ENCODE measurements at places on chromosomes 2 and 18. TPM values are rescaled to one million over a fixed set of nuclear protein-coding genes. Genes with fewer than 3 reads are reported as not detected.

GRCh38 chr2:9174771-9175437 is 31.7 kb upstream of the ASAP2 start:
- H3K4me1 ChIP-seq = peaks cover 11% of the 10 kb centered on the region
- peak; percentile 95 for DNase-seq
- H3K27me3 ChIP-seq = no peaks in the 10 kb centered on the region
- no peak overlapping the region for H3K4me3 ChIP-seq
- H3K27ac ChIP-seq = no peak overlapping the region
- no peaks in the 10 kb centered on the region for H3K36me3 ChIP-seq

DNA sequence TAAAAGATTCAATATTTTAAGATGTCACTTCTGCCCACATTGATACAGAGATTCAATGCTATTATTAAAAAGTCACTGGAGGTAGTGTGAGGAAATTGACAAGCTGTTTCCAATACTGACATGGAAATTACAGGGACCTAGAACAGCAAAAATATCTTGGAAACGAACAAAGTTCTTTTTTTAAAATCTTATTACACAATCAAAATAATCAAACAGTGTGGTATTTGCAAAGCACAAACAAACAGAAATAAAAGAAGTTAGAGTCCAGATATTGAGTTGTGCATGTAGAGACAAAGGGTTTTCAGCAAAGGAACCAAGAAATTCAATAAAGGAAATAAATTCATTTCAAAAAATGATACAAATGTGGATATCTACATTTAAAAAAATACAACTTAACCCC is 369.6 kb downstream of the NCKAP5 start:
- H3K4me1 ChIP-seq = peaks cover 2% of the 10 kb centered on the region
- no peaks in the 10 kb centered on the region for H3K27me3 ChIP-seq
- no peak for DNase-seq
- H3K27ac ChIP-seq = no peak overlapping the region
- no peak overlapping the region for H3K4me3 ChIP-seq

DNA sequence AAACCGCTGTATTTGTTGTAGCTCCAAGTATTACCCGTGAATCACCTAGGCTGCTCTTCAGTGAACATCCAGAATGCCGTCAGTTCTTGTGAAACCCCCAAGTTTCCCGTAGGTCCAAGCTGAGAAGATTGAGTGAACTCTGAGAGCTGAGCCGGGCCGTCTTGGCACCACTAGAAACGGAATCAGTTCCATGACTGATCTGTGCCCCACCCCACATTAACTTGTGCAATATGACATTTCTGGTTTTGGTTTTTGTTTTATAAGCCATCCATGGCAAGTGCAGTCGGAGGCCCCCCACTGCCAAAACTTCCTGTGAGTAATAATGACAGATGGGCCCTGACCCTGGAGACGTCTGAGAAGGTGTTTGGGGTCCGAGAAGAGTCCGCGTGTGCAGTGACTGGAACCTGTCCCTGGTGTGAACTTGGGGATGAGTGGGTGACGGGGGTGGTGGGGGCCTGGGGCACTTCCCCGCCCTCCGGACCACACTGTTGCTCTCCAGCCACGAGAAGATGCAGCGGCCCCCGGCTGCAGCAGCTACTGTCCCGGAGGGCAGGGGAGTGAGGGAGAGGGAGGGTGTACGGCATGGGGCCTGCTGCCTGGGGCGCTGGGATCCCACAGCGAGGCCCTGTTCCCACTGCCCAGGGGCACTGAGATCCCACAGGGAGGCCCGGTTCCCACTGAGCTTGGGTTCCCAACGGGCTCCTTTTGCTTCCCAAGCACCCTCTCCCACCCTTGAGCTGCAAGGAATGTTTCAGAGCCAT is 26.5 kb downstream of the NFATC1 start:
- DNase-seq = peak; percentile 18
- no peaks in the 10 kb centered on the region for H3K27me3 ChIP-seq
- H3K27ac ChIP-seq = no peak overlapping the region
- no peaks in the 10 kb centered on the region for H3K4me1 ChIP-seq
- H3K36me3 ChIP-seq = no peaks in the 10 kb centered on the region

DNA sequence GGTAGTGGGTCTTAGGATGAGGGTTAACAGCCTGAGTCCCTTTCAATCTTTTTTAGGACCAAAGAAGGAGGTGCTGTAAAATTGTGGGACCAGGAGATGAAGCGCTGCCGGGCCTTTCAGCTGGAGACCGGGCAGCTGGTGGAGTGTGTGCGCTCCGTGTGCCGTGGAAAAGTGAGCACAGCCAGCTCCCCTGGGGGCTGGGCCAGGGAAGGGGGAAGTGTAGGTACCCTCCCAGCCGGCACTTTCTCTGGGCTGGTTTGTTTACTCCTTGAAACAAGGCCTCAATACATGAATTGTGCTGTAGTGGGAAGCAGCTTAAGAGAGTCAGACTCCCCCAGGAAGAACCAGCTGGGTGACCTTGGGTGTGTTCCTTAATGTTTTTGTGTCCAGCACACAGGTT is 90.1 kb downstream of the RTN4 start:
- no peaks in the 10 kb centered on the region for H3K27me3 ChIP-seq
- no peak overlapping the region for H3K4me3 ChIP-seq
- no peak for DNase-seq
- no peaks in the 10 kb centered on the region for H3K36me3 ChIP-seq
- H3K4me1 ChIP-seq = no peaks in the 10 kb centered on the region
- H3K27ac ChIP-seq = no peak overlapping the region

- DNase-seq = no peak
- H3K27me3 ChIP-seq = no peaks in the 10 kb centered on the region
- no peak overlapping the region for H3K4me3 ChIP-seq
- H3K36me3 ChIP-seq = no peaks in the 10 kb centered on the region
- no peak overlapping the region for H3K27ac ChIP-seq
Measured at GRCh38 chr2:112709703-112710102, 11.1 kb upstream of the NT5DC4 start.

DNA sequence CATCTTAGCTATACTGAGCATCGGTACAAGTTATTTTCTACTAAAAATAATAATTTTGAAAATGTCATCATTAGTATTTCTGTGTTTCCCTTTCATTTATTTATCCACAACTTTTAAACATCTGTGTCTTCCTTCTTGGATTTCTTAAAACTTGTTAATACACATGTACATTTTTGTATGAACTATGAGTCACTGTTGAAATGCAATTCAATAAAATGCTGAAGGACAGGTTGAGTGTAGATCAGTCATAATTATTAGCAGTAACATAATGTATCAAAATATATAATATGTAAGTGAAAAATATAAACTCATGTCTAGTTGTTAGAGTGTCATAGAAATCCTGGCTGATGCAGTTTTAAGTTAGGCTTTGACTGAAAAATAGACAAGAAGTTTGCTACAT is 115.9 kb downstream of the MEIS1 start:
- no peak overlapping the region for H3K27ac ChIP-seq
- peaks cover 19% of the 10 kb centered on the region for H3K4me1 ChIP-seq
- H3K27me3 ChIP-seq = no peaks in the 10 kb centered on the region
- no peak for DNase-seq
- H3K36me3 ChIP-seq = peaks cover 7% of the 10 kb centered on the region

- no peak overlapping the region for H3K27ac ChIP-seq
- H3K27me3 ChIP-seq = no peaks in the 10 kb centered on the region
- no peak for DNase-seq
- H3K4me3 ChIP-seq = no peak overlapping the region
Measured at GRCh38 chr2:72013726-72014125, 133.9 kb downstream of the CYP26B1 start.

DNA sequence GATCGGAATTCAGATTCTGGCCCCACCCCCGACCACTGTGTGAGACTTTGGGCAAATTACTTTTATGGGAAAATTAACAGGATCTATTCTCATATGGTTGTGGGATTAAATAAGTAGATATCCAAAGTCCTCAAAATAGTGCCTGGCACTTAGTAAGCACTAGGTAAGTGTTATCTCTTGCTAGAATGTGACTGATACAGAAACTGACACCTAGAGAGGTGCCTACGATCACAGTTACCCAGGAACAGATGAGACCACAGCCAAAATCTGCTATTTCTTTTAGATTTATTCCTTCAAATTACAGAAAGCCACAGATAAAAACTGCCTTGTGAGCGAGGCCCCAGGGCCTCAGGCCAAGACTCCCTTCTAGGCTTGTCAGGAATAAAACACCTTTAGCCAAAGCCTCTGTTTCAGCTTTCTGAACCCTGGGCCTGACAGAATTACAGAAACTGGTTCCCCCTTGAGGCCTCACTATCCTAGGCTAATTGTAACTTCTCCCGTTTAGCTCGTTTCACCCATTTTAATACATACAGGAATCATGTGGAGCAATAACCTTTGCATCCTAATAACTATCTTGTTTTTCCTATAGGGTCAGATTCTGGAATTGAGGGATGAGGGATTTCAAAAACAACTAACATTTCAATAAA is 22.3 kb upstream of the CHMP1B start:
- H3K27ac ChIP-seq = no peak overlapping the region
- no peaks in the 10 kb centered on the region for H3K4me1 ChIP-seq
- H3K4me3 ChIP-seq = no peak overlapping the region
- no peaks in the 10 kb centered on the region for H3K27me3 ChIP-seq

GRCh38 chr2:235940330-235940729 is 227.9 kb downstream of the GBX2 start:
- no peak overlapping the region for H3K4me3 ChIP-seq
- H3K27ac ChIP-seq = peak overlapping the region; percentile 61

- no peak overlapping the region for H3K4me3 ChIP-seq
- DNase-seq = no peak
- no peak overlapping the region for H3K27ac ChIP-seq
- no peaks in the 10 kb centered on the region for H3K4me1 ChIP-seq
- peaks cover 5% of the 10 kb centered on the region for H3K36me3 ChIP-seq
Measured at GRCh38 chr2:98572676-98573075, 35.6 kb downstream of the COA5 start.

DNA sequence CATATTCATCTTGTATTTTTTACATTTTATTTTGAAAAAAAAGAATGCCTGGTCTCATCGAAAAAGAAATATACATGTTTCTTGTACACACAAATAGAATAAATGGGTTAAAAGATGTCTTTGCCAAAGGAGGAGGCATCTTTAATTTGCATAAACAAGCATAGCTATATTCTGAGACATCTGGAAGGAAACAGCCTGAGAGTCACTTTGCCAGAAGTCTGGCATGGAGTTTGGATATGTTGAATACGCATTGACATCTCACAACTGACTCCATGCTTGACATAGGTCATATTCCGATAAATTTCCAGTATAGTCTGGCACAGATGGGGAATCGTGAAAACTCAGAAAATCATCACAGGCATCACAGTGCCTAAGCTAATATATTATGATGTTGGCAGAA is 1317.5 kb upstream of the CELF4 start:
- no peaks in the 10 kb centered on the region for H3K27me3 ChIP-seq
- no peaks in the 10 kb centered on the region for H3K4me1 ChIP-seq
- no peak overlapping the region for H3K27ac ChIP-seq
- no peaks in the 10 kb centered on the region for H3K36me3 ChIP-seq
- no peak overlapping the region for H3K4me3 ChIP-seq
- DNase-seq = no peak

- H3K4me3 ChIP-seq = no peak overlapping the region
- no peak for DNase-seq
- no peaks in the 10 kb centered on the region for H3K4me1 ChIP-seq
- H3K36me3 ChIP-seq = no peaks in the 10 kb centered on the region
Measured at GRCh38 chr18:24727685-24728084, 267.2 kb downstream of the HRH4 start.

GRCh38 chr2:224584785-224585210 is 365 bp downstream of the CUL3 start:
- no peaks in the 10 kb centered on the region for H3K27me3 ChIP-seq
- no peaks in the 10 kb centered on the region for H3K36me3 ChIP-seq
- peaks cover 4% of the 10 kb centered on the region for H3K4me1 ChIP-seq
- H3K4me3 ChIP-seq = peak overlapping the region; percentile 52
- peak overlapping the region; percentile 86 for H3K27ac ChIP-seq

DNA sequence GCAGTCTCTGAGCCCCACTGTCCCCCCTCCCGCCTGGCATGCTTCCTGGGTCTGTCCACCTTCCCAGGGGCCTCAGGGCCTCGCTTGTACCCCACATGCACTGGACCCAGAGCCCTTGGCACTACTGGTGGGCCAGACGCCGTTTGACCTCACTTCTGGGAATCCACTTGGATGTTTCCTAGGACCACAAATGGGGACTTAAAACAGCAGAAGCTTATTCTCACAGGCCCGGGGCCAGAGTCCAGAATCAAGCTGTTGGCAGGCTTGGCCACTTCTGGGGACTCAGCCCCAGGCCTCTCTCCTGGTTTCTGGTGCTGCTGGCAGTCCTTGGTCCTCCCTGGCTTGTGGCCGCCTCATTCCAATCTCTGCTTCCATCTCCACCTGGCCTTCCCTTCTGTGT is 19.6 kb downstream of the ANO7 start:
- H3K27me3 ChIP-seq = peaks cover 8% of the 10 kb centered on the region
- H3K27ac ChIP-seq = no peak overlapping the region
- no peaks in the 10 kb centered on the region for H3K4me1 ChIP-seq
- DNase-seq = no peak

- no peaks in the 10 kb centered on the region for H3K4me1 ChIP-seq
- no peak overlapping the region for H3K27ac ChIP-seq
- peaks cover 10% of the 10 kb centered on the region for H3K27me3 ChIP-seq
- H3K36me3 ChIP-seq = no peaks in the 10 kb centered on the region
- no peak overlapping the region for H3K4me3 ChIP-seq
- DNase-seq = no peak
Measured at GRCh38 chr2:233346376-233346775, 7.9 kb upstream of the DGKD start.

- DNase-seq = no peak
- no peak overlapping the region for H3K4me3 ChIP-seq
- no peak overlapping the region for H3K27ac ChIP-seq
- H3K4me1 ChIP-seq = no peaks in the 10 kb centered on the region
- H3K36me3 ChIP-seq = no peaks in the 10 kb centered on the region
- H3K27me3 ChIP-seq = no peaks in the 10 kb centered on the region
Measured at GRCh38 chr18:78934551-78935225, 44.9 kb upstream of the SALL3 start.

GRCh38 chr18:28961669-28962228 is 784.8 kb upstream of the CDH2 start:
- DNase-seq = peak; percentile 6
- no peak overlapping the region for H3K27ac ChIP-seq
- no peaks in the 10 kb centered on the region for H3K27me3 ChIP-seq

- H3K27ac ChIP-seq = no peak overlapping the region
- no peak overlapping the region for H3K4me3 ChIP-seq
- H3K4me1 ChIP-seq = peaks cover 16% of the 10 kb centered on the region
- H3K27me3 ChIP-seq = no peaks in the 10 kb centered on the region
- no peaks in the 10 kb centered on the region for H3K36me3 ChIP-seq
- no peak for DNase-seq
Measured at GRCh38 chr2:149735237-149735958, 147.8 kb upstream of the MMADHC start.

The DTNB gene
- total RNA-seq = 5.4 TPM

The ERFE gene
- total RNA-seq = 1.5 TPM

The PROKR1 gene
- not detected for total RNA-seq

The SKA1 gene
- total RNA-seq = 1.0 TPM

The SPP2 gene
- not detected for total RNA-seq

The PROM2 gene
- total RNA-seq = 0.26 TPM

The C2orf81 gene
- total RNA-seq = 1.5 TPM

The AMER3 gene
- not detected for total RNA-seq

The LIPG gene
- 0.50 TPM for total RNA-seq

The LRP2 gene
- under 0.01 TPM for total RNA-seq

The MC5R gene
- not detected for total RNA-seq

The TUBA3E gene
- total RNA-seq = not detected
